ENCODE measurements at places on chromosomes 2 and 18. TPM values are rescaled to one million over a fixed set of nuclear protein-coding genes. Genes with fewer than 3 reads are reported as not detected.

GRCh38 chr18:32301976-32302743 lies 112.3 kb downstream of the MEP1B start:
- DNase-seq = peak; percentile 58

DNA sequence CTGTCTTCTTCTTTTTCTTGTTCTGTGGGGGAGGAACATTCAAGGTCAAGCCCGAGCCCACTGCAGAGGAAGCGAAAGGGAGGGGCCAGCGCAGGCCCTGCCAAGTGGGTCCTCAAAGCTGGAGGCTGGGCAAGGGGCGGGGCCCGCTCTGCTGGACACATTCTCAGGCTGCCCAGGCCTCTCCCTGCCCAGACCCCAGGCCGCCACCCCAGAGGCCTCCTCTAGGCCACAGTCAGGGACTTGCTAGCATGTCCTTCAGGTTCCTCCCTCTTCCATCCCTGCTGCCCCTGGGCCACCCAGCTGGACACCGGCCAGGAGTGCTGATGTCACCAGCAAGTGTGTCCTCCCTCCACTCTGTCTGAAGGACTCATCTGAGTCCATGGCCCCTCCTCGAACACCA lies 44.1 kb downstream of the KIF1A start:
- no peak for DNase-seq

DNA sequence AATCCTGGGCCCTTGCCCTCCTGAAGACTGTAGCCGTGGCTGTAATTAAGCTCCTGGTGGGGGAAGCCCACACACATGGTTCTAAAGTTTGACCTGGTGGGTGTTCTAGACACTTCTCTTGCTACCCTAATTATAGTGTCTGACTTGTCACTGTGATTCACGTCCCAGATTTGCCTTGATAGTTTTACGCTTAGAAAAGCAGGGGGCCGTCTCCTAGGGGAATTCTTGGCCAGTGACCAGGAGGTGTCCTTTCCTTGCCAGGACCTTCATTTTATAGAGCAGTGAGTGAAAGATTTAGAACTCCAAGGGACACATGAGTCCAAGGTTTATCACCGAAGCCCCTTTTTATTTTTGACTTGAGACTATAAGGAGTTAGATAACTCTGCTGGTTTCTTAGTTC lies 9.0 kb downstream of the TMEM214 start:
- no peak for DNase-seq

DNA sequence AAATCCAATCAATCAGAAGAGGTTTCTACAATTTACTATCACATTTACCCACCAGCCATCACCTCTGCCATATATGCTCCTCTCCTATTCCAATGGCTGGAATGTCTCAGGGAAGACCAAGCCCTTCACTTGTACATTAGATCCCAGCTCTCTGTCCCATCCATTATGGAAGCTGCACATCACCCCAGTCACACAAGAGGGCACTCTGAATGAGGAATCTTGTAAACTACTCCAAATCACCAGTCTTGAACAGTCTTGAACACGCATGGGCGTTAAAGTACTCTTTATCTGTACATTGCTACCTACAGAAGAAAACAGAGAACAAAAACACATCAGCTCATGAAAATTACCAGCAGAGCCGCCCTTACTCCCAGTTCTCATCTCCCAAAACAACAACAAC lies 38.7 kb downstream of the ZC3H8 start:
- DNase-seq = peak; percentile 4

DNA sequence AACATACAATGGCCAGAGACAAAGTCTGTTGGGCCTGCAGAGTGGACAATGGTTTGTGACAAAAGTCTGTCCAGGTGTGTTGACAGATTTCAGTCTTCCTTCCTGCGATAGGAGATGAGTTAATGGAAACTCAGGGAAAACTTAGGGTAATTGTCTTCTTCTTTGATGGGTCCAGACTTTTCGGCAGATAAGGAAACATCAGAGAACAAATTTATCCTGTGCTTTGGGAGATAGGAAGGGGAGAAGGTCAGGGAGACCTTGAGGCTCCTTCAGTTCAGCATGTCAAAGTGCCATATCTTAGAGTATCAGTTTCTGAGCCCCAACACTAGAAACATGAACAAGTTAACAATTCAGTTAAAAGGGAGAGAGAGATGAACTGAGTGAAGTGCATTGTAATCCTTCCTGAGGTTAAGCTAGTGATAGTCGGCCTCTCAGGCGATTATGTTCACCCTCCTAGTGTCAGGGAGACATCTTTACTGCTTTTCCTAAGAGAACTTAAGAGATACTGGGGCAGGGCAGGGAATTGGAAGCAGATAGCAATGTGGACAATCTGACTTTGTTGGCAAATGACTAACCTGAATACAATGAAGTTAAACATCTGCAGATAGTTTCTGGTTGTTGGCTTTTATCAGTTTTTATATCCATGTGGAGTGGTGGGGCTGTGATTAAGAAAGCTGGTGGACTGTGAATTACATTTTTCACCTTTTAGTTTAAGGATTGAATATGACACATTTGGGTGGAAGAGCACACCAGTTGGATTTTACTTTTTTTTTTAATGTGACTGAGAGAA lies 248.8 kb upstream of the FN1 start:
- no peak for DNase-seq

DNA sequence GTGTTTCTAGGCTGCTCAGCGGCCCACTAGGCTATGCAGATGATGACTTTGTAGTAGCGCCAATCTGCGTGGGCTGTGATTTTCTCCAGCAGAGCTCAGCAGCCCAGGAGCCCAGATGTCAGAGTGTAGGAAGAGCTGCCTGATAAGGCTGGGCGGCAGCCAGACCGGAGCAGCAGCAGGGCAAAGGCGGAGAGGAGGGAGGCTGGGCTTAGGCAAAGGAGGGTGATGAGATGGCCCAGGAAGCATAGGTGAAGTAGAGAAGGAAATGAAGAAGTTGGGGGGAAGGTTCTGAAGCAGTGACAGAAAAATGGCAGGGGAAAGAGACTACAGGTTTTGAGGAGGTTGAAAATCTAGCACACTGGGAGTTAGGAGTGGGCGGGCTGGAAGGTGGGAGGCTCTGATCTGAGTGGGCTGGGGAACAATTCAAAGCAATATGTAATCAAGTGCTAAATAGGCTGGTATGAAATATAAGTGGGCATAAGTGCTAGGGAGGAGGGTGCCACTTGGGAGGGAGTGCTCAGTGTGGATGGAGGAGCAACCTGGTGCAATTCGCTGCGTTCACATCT lies 50.6 kb upstream of the STPG4 start:
- peak; percentile 78 for DNase-seq

The COL5A2 gene
- 66.1 TPM for polyA plus RNA-seq

DNA sequence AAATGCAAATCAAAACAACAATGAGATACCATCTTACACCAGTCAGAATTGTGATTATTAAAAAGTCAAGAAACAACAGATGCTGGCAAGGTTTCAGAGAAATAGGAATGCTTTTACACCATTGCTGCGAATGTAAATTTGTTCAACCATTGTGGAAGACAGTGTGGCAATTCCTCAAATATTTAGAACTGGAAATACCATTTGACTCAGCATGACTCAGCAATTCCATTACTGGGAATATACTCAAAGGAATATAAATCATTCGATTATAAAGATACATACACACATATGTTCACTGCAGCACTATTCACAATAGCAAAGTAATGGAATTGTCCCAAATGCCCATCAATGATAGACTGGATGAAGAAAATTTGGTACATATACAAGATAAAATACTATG lies 516.7 kb downstream of the ERBB4 start:
- no peak for DNase-seq

DNA sequence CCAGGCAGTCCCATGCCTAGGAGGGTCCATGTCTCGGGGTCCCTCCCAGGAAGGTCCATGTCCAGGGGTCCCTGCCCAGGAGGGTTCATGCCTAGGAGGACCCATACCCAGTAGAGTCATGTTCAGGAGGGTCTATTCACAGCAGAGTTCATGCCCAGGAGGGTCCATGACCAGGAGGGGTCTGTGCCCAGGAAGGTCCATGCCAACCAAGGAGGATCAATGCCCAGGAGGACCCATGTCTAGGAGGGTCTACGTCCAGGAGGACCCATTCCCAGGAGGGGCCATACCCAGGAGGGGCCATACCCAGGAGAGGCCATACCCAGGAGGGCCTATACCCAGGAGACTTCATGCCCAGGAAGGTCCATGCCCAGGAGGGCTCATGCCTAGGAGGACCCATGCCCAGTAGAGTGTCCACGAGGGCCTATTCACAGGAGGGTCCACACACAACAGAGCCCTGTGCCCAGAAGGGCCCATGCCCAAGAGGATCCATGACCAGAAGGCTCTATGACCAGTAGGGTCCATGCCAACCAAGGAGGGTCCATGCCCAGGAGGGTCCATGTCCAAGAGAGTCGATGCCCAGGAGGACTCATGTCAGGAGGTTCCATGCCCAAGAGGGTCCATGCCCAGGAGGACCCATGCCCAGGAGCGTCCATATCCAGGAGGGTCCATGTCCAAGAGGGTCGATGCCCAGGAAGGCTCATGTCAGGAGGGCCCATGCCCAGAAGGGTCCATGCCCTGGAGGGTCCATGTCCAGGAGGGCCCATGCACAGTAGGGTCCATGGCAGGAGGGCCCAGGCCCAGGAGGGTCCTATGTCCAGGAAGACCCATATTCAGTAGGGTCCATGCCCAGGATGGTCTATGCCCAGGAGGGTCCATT lies 10.1 kb downstream of the GPR35 start:
- DNase-seq = no peak

GRCh38 chr18:43863180-43863579 lies 585.9 kb upstream of the SYT4 start:
- DNase-seq = no peak
